ENCODE measurements at places on chromosomes 12 and 14.

GRCh38 chr14:50123062-50123461, 6.7 kb upstream of the VCPKMT start:
- DNase-seq: no peak

GRCh38 chr12:103392722-103393121, 103.0 kb downstream of the C12orf42 start:
- DNase-seq: no peak

DNA sequence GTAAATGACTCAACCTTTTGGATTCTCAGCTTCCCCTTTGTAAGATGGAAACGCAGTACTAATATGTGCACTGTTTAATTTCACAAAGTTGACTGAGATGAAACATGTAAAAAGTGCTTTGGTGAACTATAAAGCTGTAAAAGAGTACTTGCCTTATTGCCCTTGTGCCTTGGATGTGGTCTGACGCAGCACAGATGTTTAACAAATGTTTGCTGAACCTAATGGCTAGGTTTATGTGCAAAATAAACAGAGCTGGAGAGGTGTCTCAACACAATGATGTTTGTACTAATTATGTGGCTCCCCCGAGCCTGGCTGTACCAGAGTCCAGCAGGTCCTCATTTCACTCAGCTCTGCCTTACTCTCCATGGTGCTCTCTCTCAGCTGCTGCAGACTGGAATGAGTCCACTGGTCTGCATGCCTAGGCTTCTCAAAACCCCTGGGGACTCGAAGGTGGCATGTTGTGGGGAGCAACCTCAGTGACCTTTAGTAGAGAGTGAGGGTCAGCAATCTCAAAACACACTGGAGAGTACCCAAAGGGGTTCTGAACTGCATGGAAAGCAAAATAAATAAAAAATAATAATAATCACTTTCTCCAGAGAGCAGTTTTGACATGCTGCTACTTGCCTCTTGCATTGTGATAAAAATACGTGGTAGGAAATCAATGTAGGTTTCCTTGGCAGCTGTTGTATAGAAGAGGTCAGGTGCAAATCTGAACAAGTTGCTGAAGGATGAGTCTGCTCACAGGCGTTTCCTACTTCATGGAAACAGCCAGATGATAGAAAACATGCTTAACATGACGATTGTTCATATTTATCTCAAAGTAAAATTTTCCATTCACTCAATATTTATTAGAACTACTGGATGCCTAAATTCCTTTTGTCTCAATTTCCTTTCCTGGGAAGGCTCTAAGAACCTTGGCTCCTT, 8.5 kb upstream of the AMIGO2 start:
- no peak for DNase-seq

- no peak for DNase-seq
Observed at GRCh38 chr14:25001156-25001555, 48.8 kb downstream of the STXBP6 start.

DNA sequence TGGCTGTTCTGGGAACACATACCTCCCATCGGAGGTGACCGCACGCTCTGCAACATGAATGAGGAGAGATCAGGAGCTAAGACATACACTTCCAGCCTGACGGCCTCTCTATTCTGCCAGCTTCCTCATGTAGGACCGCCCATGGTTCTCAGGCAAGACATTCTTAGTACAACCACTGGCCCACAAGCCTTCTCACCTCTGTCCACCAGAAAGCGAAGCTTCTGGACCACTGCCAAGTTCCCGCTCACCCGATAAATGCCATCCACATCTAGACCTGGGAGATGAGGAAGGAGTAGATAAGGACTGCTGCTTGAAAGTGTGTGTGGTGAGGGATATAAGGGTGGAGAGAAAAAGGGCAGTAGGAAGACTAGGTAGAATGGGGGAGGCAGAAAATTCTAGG, 5.2 kb downstream of the ARHGAP9 start:
- DNase-seq: no peak

DNA sequence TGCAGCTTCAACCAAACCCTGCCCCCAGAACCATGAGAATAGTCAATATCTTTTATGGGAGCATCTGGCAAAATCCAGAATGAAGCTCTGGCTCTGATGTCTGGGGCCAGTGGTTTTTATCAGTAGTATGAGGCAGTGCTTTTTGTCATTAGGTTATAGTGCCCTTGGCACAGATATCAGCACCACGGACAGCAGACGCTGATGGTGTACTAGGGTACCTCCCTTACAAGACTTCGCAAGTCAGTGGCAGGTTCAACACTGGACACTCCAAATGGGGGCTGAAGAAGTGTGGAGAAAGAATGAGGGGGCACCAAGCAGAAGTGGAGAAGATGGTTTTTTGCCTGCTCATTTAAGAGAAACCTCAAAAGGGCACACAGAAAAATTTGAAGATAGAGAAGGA, 68.2 kb upstream of the E2F7 start:
- DNase-seq: peak; percentile 39

GRCh38 chr12:92977326-92977725, 48.2 kb upstream of the EEA1 start:
- DNase-seq: no peak

- no peak for DNase-seq
Observed at GRCh38 chr12:106790020-106790419, 15.5 kb downstream of the RIC8B start.

DNA sequence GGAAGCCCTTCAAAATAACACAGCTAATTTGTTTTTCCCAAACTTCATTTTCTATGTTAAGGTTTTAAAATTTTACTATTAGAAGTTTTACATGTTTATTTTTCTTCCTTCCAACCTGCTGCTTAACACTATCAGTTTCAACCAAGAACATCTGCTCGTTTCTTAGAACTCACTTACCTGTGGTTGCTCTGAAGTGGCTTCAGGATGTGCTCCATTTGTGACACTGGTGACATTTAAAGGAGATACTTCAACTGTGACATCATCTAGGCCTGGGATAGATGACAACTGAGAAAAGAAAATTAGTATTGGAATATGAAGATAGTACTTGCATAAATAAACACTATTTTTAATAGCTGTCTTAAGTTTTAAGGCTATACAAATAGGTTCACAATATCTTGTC, 17.9 kb downstream of the WASHC3 start:
- DNase-seq: no peak

DNA sequence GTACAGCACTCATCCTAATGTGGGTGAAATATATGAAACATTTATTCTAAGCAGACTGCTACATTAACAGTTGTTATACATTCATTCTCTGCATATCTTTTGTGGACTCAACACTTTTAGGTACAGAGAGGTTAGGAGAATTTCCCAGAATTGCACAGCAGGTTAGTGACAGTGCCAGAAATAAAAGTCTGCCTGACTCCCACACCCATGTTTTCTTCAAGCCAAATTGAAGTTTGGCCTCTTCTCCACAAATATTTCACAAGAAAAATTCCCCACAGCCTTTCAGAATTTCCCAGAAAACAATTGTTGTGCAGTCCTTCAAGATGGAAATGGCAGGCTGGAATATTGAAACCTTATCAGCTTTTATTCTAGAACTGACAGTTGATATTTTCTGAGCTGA, 464.8 kb downstream of the RAD51B start:
- no peak for DNase-seq

GRCh38 chr14:97688631-97689336, 891.6 kb downstream of the VRK1 start:
- no peak for DNase-seq

GRCh38 chr12:32586390-32586789, 92.7 kb upstream of the DNM1L start:
- no peak for DNase-seq

- DNase-seq: no peak
Observed at GRCh38 chr14:70616646-70617045, 16.2 kb upstream of the MED6 start.

- no peak for DNase-seq
Observed at GRCh38 chr14:99568567-99569560, 35.1 kb downstream of the CCDC85C start.

DNA sequence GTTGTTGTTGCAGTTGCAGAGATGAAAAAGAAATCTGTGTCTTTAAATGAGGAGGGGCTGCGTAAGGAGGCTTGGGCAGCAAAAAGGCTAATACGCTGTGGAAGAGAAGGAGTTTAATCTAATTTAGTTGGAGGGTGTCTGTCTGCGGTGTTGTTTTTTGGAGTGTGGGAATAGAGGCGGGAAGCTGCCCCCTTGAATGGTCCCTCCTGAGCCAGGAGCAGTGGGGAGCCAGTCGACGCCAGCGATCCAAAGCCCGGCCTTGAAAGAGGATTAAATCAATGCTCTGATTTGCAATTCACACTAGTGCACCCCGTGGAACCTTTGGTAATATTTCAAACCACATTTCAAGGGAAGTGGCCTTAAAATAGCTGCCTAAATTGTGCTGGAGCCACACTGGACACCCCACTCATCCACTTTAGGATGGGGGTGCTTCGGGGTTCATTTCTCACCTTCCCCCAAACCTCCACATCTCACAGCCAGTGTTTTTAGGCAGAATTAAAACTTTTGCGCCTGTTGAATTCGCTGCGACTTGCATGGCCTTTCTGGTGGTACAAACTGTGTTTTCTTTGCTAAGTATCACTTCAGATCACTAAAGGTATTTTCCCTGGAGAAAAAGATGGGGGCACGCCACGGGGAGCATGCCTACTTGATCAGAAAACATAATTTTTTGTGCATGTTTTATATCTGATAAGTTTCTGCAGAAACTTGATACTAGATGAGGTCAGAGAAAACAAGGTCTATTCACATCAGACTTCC, 4.1 kb upstream of the FZD10 start:
- DNase-seq: no peak

DNA sequence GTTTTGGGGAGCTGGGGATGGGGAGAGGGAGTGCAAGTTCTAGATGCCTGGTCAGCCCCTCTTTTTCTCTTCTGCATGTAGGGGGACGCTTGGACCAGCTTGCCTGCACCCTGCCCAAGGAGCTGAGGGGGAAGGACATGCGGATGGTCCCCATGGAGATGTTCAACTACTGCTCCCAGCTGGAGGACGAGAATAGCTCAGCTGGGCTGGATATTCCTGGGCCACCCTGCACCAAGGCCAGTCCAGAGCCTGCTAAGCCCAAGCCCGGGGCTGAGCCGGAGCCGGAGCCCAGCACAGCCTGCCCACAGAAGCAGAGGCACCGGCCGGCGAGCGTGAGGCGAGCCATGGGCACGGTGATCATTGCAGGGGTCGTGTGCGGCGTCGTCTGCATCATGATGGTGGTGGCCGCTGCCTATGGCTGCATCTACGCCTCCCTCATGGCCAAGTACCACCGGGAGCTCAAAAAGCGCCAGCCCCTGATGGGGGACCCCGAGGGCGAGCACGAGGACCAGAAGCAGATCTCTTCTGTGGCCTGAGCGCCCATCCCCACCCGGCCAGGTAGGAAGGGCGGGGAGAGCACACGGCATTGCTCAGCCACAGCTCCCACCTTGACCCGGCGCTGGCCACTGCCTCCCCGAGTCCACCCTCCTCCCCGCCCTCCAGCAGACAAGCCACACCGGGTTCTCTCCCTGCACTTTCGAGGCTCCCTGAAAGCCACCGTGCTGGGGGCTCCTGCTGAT, 14.0 kb downstream of the LRTM2 start:
- DNase-seq: no peak

GRCh38 chr12:11973396-11973795, 97.3 kb upstream of the BCL2L14 start:
- no peak for DNase-seq

- no peak for DNase-seq
Observed at GRCh38 chr12:101302741-101303140, 22.8 kb downstream of the UTP20 start.

Data from mesothelial cell of epicardium (in vitro differentiated cells).